ENCODE measurements at places on chromosomes 7 and 10.

DNA sequence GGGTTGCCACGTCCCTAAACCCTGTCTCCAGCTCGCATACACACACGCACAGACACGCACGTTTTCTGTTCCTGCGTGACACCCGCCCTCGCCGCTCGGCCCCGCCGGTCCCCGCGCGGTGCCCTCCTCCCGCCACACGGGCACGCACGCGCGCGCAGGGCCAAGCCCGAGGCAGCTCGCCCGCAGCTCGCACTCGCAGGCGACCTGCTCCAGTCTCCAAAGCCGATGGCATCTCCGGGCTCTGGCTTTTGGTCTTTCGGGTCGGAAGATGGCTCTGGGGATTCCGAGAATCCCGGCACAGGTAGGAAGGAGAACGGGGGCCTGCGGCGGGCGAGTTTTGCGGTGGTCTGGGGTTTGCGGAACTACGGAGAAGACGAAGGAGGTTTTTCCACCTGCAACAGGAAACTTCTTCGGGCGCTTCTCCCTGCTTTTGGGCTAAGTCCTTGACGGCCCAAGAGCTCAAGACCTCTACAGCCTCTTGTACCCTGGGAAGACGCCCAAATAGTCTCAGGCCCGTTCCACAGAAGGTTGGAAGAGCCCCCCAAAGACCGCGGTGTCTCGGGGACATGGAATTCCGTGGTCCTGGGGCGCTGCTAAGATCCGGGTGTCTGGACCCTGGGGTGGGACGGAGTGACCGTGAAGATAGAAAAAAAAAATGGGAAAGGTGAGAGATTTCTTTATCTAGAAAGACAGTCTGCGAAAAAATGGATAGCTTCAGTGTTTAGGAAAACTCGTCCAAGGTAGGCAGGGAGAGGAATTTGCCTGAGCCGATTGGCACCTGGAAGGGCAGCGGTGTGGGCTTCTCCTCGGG lies at the start of gene GAD2:
GAD2 (plus strand) TSS at position 190 of the 811 bp plus-strand sequence; CDS start at position 226, 36 bp downstream.
- DNase-seq: no peak

DNA sequence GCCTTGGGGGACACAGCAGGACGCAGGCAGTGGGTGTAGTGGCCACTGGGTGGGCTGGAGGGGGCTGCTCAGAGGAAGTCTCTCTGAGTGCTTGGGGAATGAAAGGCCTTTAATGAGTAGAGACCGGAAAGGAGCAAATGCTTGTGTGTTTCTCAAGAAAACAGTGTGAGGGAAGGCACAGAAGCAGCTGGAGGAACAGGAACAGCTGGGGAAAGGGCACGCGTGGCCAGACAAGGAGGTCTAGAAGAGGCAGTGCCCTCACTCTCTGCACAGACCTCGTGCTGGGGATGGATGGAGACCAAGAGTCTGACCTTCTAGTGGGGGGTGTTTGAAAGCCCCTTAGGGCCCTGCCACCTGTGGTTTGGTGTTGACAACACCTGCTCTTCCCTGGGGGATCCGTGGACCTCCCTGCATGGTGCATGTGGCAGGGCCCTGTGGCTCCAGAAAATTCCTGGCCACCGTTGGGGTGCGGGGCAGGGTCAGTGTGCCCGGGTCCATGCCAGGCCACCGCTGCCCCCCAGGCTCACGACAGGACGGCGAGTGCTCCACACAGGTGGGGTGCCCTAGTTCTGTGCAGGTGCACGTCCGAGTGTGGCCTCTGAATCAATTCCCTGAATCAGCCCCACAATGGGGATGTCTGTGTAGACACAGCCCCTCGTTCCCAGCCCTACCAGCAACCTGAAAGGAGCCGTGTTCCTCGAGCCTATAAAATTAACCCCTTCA lies 25.9 kb upstream of the FAM20C start:
- no peak for DNase-seq

GRCh38 chr10:71694039-71694501 lies 25.5 kb downstream of the C10orf105 start:
- no peak for DNase-seq

DNA sequence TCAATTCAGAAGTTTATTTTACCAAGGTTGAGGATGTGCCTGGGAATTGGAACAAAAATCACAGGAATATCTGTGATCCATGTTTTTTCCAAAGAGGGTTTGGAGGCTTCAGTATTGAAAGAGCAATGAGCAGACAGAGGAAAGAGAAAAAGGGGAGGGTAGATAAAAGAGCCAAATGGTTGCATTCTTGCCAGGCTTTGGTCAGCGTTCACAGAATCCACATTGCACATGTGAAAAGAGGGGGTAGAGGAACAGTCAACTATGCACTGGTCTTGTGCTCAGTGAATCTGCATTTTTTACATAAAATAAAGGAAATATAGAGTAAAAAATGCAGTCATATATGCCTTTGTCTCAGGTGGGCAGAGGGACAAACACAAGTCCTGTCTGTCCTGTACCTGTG lies 20.6 kb upstream of the ERCC6 start:
- DNase-seq: no peak

GRCh38 chr7:129780257-129780973 lies 168.9 kb downstream of the NRF1 start:
- DNase-seq: peak; percentile 78

DNA sequence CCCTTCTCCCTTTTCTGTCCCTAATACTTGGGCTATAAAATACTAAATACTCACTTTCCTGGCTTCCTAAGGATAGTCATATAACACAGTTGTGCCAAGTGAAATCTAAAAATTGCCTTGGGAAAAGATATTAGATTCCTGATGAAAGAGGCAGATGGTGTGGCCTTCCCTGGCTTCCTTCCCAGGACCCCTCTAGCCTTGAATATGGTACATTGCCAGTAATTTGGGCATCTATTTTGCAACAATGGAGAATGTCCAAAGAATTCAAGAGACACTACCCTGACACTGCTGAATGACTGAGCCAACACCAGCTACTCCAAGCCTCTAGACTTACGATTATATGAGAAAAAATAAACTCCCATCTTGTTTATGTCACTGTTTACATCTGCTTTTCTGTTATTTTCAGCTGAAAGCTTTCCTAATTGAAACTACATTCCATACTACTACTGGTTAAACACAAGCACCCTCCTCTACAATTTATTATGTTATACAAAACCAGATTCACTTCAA lies 17.9 kb downstream of the COPG2 start:
- DNase-seq: no peak

- DNase-seq: peak; percentile 76
These were observed 642 bp downstream of the STK32C start for GRCh38 chr10:132306864-132307751.

GRCh38 chr7:139886206-139886605 lies 57.1 kb downstream of the TBXAS1 start:
- DNase-seq: no peak

GRCh38 chr10:132500781-132501415 lies 36.7 kb upstream of the INPP5A start:
- no peak for DNase-seq

DNA sequence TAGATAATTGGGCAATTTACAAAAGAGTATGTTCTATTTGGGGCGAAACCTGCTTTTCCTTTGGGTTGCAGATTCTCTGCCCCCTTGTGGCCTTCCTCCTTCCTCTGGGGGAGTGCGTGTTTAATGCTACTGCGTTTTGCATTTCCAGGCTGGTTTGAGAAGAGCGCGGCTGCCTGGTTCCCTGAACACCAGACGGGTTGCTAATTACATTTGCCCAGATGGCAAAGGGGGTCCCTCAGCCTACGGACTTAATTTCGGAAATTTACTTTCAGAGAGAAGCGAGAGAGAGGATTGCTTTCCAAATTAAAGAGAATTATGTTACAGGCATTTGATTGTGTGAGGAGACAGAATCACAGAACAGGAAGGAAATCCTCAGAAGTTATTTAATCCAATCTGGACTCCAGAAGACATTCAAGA lies 91.9 kb upstream of the JAZF1 start:
- peak; percentile 61 for DNase-seq

DNA sequence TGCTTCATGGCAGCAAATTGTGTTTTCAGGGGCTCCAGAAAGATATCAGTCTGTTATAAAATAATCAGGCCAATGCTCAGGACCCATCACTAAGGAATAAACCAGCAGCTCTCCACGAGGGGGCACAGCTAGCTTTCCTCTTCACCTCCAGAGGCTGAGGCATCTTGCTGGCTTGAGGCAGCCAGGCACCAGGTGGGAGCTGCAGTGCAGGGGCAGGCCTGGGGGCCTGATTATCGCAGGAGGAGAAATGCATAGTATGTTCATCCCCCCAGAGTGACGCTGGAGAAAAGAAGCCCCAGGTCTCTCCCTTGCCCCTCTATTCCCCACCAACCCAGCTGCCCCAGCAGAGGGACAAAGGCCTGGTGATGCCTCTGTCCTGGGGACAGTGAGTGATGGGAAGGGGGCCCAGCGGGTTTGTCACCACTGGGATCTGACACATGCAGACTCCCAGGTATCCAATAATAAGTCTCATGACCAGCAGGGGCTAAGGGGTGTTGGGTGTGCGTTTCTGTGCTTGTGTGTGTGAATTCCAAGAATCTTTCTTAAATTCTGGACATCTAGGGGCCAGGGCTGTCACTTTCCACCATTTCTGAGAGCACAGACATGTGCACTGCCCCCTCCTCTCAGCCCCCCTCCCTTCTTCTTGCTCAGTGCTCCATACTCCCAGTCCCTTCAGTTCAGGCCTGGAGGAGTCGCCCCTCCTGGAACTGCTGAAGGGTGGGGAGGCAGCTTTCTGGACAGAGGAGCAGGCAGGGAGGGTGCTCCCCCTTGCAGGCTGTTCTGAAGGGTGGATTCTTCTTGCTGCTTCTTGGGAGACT lies 128.1 kb upstream of the FAM20C start:
- peak; percentile 65 for DNase-seq

GRCh38 chr7:142632271-142633134 lies 116.8 kb upstream of the PRSS1 start:
- DNase-seq: peak; percentile 75

- DNase-seq: no peak
These were observed 157.1 kb downstream of the PRKCQ start for GRCh38 chr10:6423004-6423403.

- DNase-seq: no peak
These were observed 49.3 kb upstream of the HBP1 start for GRCh38 chr7:107119376-107120105.

DNA sequence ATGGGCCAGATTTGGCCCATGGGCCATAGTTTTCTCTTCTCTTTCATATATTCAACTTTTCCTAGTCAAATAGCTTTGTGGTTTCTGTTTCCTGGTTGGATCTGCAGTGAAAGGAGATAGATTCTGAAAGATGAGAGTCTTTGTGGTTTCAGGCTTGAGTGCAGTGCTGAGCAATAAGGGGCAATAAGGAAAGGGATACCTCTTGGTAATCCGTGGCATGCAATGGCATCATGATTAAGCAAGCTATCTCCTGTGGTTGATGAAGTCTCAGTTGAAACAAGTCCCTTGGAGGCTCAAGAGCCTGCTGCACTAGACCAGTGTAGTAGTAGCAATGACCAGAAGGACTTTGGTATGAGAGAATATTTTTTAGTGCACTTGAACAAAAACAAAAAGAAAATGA lies 187.7 kb upstream of the CNTNAP2 start:
- no peak for DNase-seq

DNA sequence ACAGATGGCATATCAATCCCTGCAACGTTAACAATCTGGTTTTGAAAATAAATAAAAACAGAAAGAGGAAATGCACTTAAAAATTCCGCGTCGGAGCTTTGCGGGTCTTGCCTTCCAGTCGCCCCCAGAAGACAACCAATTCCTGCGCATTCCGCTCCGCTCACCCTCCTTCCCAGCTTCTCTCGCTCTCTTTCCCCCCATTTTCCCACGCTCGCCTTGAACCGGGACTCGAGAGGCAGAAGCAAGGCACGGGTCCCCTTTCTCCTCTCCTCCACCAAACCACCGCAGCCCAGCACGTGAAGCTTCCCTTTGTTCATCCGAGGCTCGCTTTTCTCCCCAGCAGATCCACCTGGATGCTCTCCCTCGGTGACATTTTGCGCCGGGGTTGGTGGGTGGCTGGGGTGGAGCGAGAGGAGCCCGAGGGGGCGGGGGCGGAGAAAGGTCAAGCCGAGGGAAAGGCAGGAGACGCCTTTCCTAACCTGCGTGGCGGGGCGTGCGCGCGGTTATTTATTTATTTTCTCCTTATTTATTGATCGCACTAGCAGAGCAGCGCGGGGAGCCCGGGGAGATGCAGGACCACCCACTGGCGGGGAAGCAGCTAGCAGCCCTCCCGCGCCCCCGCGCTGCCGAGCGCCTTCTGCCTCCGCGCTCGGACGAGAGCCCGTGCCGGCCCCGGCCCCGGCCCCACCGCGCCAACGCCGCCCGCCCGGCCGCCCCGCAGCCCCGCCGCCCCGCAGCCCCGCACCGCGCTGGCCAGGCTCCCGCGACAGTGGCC lies at the start of gene KCND2:
KCND2 (plus strand) TSS at position 475 of the 775 bp plus-strand sequence.
- DNase-seq: peak; percentile 64

GRCh38 chr7:1123715-1124114 lies 35.8 kb downstream of the GPER1 start:
- peak; percentile 89 for DNase-seq

DNA sequence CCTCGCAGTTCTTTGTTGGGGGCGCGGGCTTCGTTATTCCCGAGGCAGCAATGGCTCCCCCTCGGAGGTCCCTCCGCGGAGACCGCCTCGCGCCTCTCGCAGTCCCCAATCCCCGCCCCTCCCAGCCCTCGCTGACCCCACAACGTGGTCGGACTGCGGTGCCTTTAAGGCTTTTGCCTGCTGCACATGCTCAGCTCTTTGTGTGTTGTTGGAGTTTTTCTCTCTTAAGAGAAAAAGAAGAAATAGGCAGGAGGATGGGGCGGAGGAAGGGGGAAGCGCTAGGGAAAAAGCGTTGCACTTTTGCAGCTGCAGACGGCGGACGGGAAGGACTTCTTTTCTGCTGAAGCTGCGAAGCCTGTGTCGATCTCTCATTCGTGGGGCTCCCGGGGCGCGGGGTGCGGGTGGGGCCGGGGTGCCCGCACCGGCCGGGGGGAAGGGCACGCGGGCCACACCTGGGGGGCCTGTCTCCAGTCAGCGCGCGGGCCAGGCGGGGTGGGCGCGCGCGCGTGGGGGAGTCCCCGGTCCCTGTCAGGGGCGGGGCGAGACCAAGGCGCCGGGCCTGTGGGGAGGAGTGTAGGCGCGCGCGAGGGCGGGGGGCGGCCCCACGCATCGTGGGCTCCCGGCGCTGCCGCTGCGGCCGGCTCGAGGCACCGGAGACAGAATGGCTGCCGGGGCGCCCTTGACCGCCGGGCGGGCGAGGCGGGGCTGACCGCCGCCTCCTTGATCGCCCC lies 445 bp upstream of the ATRNL1 start:
- DNase-seq: peak; percentile 76

GRCh38 chr10:100355086-100355485 lies 8.1 kb downstream of the SCD start:
- DNase-seq: no peak

Measured in ecto neural progenitor cell (in vitro differentiated cells).